ENCODE measurements at places on chromosomes 16 and 17. TPM values are rescaled to one million over a fixed set of nuclear protein-coding genes. Genes with fewer than 3 reads are reported as not detected.

Gene PIGQ
- total RNA-seq = 28.4 TPM

Gene CNTNAP1
- 30.2 TPM for total RNA-seq

Gene CENPV
- 33.6 TPM for total RNA-seq

Gene TBX6
- total RNA-seq = 0.33 TPM

Gene SNRNP25
- total RNA-seq = 18.3 TPM

Gene CYB5D1
- total RNA-seq = 12.0 TPM

Gene KRT34
- not detected for total RNA-seq

Gene CD79B
- 0.33 TPM for total RNA-seq

Gene C17orf67
- total RNA-seq = 2.0 TPM

Gene ASPHD1
- total RNA-seq = 0.33 TPM

Gene ZNF598
- total RNA-seq = 29.7 TPM

Gene ANKRD40CL
- not detected for total RNA-seq

Gene MT1F
- 0.33 TPM for total RNA-seq

Gene TPSD1
- not detected for total RNA-seq

Gene HEXD
- total RNA-seq = 11.5 TPM

Gene CD300A
- not detected for total RNA-seq

Gene SEZ6
- not detected for total RNA-seq

Gene NHLRC4
- total RNA-seq = 2.4 TPM

Gene HSPB9
- not detected for total RNA-seq

Gene NOS2
- 0.10 TPM for total RNA-seq

Gene GNGT2
- 4.6 TPM for total RNA-seq

Gene GJD3
- 0.38 TPM for total RNA-seq

Gene ABCC6
- under 0.01 TPM for total RNA-seq

Gene EPX
- total RNA-seq = not detected

Gene GID4
- total RNA-seq = 9.1 TPM

Gene ADAD2
- total RNA-seq = 0.10 TPM

Gene EFCAB5
- 0.48 TPM for total RNA-seq

Gene MYH13
- total RNA-seq = not detected

Gene HS3ST3B1
- under 0.01 TPM for total RNA-seq

Gene SLC47A1
- 3.2 TPM for total RNA-seq

Gene TP53TG3
- not detected for total RNA-seq

Gene HCRT
- total RNA-seq = not detected

Gene TP53TG3F
- not detected for total RNA-seq

Gene FOXC2
- total RNA-seq = 3.1 TPM

Gene LGALS9B
- not detected for total RNA-seq

Gene ADAP2
- 0.33 TPM for total RNA-seq

Gene CCDC200
- total RNA-seq = not detected

Gene AOC2
- total RNA-seq = 1.9 TPM

Gene KRT24
- total RNA-seq = not detected

Gene HASPIN
- 7.8 TPM for total RNA-seq

Gene SLC6A2
- not detected for total RNA-seq

Gene SRL
- total RNA-seq = under 0.01 TPM

Gene CIAO2B
- total RNA-seq = 131 TPM

Gene MYO15B
- total RNA-seq = 17.4 TPM

Gene NPB
- 0.65 TPM for total RNA-seq

Gene NUDT7
- 5.9 TPM for total RNA-seq

Gene PDE6G
- 1.3 TPM for total RNA-seq

Gene SLC13A2
- total RNA-seq = not detected

Gene CHST4
- not detected for total RNA-seq
